ENCODE measurements at places on chromosomes 6 and 20.

DNA sequence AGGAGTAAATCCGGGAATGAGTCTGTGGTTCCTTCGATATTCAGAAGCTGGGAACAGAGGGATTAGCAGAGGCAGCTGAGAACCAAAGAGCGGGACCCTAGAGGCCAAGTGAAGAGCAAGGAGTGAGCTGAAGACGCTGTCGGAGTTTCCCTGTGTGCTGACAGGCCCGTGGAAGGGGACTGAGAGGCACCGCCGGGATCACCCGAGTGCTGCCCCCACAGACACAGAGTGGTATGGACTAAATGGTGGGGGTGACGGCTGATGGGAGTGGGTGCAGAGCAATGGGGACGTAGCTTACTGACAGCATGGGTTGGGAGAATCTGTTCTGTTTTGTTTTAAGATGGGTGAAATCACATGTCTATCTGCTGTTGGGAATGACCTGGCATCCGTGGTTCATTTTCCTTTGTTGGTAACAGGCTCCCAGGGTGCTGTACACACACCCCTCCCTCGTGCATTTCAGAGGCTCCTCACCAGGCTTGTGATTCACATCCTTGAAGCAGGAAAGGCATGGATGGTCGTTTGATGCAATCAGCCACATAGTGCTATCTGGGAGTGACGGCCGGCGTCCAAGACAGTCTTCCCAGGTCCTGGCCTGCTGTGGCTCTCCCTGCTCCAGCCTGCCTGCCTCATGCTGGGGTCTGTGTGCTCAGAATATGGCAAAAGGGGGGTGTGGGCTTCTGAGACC lies 97.4 kb downstream of the THBS2 start:
- no peak for DNase-seq

GRCh38 chr6:36642913-36643817 lies 35.3 kb upstream of the CDKN1A start:
- no peak for DNase-seq

GRCh38 chr6:81694207-81694606 lies 58.3 kb downstream of the TENT5A start:
- DNase-seq, result no peak

- DNase-seq, result no peak
Measured at GRCh38 chr6:104669483-104669882, 190.2 kb downstream of the HACE1 start.

DNA sequence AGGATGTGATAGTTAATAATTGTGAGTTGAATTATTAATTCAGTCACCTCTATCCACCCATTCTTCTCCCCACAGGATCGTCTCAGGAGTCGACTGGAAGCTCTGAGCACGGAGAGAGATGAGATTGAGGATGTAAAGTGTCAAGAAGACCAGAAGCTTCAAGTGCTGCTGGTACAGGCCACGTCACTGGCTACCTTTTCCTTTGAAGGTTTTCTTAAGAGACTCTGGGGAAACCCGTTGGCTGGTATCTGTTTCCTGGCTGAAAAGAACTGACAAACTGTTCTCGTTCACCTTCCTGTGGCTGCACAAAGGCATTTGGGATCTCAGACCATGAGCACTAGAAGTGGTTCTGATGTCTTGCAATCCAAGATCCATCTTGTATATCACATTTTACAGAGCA lies 3.8 kb downstream of the TRIM15 start:
- no peak for DNase-seq

DNA sequence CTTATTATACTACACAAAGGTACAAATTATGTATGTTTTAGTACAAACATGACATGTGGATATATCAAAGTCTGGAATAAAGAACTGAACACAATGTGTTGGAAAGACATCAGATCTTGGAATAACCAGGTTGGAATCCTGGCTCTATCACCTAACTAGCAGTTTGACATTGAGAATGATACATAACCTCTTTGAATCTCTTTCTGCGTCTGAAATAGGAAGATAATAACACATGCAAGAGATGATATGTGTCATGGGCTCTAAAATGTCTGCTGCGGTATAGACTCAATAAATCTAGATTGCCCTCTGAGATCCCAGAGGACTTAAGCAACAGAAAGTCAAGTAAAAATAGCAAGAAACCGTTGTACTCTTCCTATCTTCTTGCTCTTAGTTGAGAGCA lies 66.8 kb upstream of the CCN2 start:
- no peak for DNase-seq

- no peak for DNase-seq
Measured at GRCh38 chr20:36956016-36956415, 4.5 kb upstream of the SAMHD1 start.

DNA sequence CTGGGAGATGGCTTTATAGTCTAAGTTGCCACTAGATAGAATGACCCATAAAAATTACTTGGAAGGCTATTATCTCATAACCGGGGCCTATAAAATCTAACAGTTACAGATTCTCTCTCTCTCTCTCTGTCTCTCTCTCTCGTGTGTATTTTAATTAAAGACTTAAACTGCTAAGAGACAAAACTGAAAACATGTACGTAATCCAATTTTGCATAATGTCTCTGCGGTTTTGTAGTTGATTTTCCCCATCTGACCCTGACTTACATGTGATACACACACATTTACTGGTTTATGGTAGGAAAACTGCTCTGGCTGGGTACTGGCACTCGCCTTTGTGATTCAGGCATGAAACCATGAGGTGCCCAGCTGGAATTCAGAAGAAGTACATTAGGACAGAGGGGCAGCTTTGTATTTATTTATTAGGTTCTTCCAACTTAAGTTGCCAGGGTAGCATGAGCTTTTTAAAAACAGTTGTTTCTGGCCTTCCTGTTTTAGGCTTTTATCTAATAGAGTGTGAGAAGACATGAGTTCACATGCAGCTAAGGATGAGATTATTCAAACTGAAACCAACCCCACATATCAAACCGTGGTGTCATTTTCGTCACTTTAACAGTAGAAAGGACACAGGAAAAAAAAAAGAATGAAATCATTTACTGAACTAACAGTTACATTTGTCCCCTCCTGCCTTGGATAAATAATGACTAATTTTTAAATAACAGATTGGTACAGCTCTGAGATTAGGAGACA lies 182.5 kb downstream of the GMPR start:
- peak; percentile 91 for DNase-seq

- no peak for DNase-seq
Measured at GRCh38 chr20:25864326-25864962, 167.8 kb upstream of the ZNF337 start.

DNA sequence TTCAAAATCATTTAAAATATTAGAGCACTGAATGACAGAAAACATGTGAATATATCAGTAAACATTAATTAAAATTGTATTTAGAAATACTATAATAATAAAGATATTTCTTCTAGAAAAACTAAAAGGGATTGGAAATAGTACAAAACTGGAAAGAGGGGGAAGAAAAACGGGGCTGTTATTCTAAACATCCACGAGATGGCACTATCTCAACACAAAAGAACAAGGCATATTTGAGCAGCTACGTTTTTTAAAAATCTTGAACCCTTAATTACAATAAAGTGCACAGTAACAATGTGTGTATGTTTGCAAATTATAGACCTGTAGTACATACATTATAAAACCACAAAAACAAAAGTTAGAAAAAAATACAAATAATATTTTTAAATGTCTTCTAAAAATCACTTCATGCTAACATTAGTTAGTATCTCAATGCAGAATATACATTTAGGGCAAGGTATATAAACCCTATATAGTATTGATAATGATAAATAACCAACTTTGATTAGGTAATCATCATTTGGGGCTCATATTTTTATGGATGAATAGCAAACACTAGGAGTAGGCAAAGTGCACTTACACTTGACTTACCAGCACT lies 42.5 kb upstream of the PNISR start:
- DNase-seq, result no peak

DNA sequence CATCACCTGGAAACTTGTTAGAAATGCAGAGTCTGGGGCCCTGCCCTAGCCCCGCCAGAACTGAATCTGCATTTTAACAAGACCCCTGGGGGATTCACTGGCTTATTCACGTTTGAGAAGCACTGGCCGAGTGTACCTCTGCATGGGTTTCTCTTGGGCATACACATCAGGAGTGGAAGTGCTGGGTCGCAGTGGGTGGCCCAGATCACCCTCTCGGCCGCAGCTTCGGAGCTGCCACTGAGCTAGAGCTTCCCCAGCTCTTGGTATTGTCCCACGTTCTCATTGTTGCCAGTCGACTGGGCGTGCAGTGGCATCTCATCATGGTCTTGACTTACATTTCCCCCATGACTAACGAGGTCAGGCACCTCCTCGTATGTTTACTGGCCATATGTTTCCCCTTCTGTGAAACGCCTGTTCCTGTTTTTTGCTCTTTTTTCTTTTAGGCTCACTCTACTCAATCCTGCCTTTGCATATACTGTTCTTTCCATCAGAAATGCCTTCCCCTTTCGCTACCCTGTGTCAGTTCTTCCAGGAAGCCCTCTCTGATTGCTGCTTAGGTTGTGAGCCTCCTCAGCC lies 3.0 kb upstream of the DLGAP4 start:
- DNase-seq, result no peak

- no peak for DNase-seq
Measured at GRCh38 chr6:161110028-161110779, 118.6 kb downstream of the MAP3K4 start.

GRCh38 chr6:74256781-74257180 lies 560.8 kb downstream of the CD109 start:
- DNase-seq, result no peak

DNA sequence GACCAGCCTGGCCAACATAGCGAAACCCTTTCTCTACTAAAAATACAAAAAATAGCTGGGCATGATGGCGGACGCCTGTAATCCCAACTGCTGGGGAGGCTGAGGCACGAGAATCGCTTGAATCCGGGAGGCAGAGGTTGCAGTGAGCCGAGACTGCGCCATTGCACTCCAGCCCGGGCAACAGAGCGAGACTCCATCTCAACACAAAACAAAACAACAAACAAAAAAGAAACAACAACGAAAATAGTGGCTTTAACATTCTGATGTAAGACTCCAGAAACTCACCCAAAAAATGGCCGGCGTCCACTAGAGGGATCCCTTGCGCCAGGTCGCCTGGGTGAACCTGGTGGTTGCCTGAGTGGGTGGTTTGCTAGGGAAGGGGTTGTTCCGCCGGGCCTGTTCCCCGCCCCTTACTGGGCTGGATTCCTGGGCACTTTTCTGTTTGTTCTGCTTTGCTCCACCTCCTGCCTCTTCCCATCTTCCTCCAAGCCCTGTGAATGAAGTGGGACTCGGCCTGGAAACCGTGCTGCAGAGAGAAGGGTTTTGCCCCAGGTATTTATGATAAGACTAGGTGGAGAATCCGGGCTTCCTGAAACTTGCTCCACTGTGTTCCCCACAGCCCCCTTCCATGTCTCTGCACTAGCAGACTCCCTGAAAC lies 1.5 kb downstream of the PABPC1L start:
- peak; percentile 47 for DNase-seq

DNA sequence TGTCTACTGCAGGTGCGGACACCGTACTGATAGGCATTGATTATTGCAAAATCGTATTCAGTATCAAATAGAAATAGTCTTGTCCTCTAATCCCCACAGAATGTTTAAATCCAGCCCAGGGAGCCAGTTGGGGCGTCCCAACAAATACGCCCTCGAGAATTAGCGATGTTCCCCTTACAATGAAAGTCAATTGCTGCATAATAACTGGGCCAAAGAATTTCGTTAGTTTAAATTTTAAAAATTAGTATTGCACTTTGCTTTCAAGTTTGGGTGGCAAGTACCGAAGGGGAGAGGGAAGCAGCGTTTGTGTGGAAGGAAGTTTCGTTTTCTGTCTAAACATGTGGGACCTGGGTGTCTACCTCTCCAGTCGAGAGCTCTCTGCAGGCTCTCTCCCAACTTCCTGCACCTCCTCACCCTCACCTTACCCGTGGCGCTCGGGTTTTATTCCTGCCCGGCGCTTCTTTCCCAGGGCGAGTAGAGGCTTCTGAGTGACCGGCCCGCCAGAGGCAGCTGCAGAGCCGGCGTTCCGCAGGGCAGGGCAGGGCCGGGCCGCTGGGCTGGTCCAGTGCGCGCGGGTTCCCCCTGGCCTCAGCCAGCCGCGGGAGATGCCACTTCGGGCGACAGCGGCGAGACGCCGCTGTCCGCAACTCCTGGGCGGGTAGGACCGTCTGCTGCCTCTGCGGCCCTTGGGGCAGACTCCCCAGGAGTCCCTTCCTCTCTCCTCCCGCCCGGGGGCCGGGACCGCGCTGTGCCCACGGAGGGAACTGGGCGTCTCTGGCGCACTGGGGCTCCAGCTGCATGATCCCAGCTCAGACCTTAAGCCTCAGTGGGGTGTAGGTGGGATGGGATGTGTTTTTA lies 862 bp upstream of the TFAP2C start:
- peak; percentile 60 for DNase-seq

- no peak for DNase-seq
Measured at GRCh38 chr20:44398335-44398734, 42.8 kb downstream of the HNF4A start.

- peak; percentile 54 for DNase-seq
Measured at GRCh38 chr6:90224196-90224595, 72.4 kb downstream of the BACH2 start.

DNA sequence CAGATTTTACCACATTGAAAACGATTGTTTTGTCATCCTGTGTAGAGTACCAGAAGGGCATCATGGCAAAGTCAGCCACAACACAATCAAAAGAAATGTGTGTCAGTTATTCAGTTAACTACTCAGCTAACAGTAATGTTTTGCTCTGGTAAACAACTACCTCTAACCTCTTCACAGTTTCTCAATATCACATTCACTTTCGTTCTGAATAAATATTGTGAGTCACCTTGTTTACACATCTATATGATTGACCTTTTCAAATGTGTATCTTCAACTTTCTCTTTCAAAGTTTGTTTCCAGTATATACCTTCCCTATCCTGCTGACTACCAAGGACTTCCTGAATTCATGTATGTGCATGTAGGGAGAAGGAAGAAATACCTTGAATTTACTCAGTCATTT lies 216.6 kb upstream of the UFL1 start:
- no peak for DNase-seq

DNA sequence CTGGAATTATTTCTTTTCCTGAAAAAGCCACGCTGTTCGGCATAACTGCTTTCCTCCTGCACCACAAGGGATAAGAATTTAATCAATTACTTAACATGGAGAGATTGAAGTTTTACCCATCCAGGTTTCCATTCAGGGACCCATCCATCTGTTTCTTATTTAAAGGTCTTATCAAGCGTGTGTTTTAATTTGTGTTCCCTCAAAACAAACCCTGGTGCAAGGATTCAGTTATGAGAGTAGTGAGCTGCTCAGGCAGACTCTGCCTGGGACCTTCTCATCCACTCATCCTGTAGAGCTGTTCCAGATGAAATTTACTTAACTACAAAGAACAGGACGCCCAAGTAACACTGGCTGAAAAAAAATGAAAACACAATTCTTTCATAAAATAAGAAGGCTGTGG lies 97.8 kb downstream of the BANF2 start:
- no peak for DNase-seq

- DNase-seq, result no peak
Measured at GRCh38 chr6:70160276-70160675, 142.6 kb downstream of the COL9A1 start.

DNA sequence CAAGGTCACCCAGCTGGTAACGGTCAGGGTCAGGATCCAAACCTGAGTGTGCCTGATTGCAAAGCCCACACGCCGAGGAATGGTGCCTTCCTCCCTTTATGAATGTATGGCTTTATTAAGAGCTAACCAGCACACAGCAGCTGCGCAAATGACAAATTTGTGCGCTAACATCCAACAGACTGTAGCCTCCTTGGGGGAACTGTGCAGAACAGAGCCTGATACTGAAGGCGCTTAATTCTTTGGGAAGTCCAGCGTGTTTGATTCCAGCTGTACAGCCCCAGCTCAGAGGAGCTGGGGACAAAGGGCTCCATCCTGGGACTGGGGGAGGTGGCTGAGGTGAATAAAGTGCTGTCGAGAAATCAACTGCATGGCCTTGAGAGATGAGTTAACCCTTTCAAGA lies 75.7 kb upstream of the JARID2 start:
- no peak for DNase-seq

GRCh38 chr6:130099119-130099518 lies 80.7 kb downstream of the L3MBTL3 start:
- no peak for DNase-seq
